ENCODE measurements at places on chromosomes 1 and 21.

GRCh38 chr1:47378147-47378546 lies 37.9 kb upstream of the FOXE3 start:
- DNase-seq: peak; percentile 59

GRCh38 chr1:27193194-27193593 lies 38.3 kb upstream of the SLC9A1 start:
- DNase-seq: no peak

DNA sequence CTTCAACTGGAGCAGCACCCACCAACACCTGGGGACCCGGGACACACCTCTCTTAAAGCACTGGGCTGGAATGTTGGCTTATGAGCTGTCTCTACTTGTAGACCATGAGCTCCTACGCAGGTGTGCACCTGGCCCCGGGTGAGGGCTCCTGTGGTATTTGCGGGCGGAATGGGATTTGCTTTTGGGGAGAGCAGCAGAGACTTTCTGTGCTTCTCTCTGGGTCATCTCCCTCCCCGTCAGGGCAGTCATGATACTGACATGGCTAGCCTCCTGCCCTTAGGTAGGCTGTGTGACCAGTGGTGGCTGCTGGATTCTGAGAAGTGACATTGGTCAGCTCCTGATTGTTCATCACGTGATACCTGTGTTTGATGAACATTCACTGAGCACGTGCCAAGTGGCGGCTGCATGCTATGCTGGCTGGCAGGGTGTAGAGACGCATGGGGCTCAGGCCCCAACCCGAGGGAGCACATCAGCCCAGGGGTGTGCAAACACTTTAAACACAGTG lies 9.0 kb upstream of the ZBTB21 start:
- no peak for DNase-seq

DNA sequence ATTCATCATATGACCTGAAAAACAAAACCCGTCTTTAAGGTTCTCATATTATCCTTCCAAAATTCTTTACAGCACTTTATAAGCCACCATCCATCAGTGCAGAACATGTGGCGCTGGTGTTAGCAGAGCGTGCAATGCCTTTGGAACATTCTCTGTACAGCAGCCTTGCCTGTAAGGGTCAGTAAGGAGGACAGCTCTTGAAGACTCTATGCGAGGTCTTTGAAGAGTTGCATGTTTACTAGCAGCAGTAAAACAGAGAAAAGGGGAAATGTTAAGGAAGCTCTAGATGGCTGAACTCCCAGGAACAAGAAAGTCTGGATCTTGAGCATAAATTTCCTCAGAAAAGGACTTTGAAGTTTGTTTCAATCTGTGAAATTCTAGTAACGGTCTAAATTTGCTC lies 365.6 kb downstream of the DUSP10 start:
- no peak for DNase-seq

DNA sequence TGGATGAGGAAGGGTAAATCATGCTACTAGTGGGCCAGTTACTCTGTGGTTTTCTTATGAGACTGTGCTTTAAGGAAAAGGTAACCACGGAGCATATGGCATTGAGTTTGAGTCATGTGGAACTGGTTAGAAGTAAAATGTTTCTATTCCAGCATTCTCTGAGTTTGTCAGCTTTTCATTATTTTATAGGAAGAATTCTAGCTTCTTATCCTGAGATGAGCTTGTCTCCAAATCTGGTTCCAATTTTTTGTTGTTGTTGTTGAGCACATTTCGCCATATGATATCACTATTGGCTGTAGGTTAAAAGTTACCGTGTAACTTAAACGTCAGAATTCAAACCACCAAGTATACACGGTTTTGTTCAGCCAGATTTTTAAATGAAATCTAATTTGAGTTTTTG lies 69.9 kb downstream of the ATF6 start:
- peak; percentile 7 for DNase-seq

DNA sequence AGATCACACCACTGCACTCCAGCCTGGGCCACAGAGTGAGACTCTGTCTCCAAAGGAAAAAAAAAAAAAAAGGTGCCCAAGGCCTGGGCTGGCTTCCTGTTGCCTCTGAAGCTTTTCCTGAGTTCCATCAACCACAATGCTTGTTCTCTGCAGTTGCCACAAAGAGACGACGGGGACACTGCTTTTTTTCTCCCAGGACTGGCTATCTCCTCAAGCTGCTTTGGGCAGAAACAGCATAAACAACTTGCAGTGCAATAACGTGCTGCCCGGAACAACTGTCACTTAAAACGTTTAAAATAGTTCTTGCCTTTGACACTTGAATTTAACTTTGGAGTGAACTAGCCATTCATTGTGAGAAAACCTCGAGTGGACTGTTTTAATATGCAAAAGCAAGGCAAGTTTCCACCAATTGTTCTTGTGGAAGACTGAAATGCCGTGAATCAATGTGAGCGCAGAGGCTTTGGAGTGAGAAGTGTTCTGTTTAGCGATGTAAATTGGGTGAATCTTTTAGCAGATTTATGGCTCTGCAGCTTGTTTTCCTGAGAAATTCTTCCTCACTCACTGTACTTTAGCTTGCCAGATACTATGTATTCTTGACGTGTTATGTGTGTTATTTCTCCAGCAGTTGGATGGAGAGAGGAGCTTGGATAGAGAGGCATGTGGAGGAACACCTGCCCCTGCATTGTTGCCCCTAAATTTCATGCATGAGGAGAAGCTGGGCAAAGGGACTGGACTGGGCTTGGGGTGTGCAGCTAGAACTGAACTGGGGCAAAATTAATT lies 188.1 kb upstream of the KIAA0040 start:
- DNase-seq: peak; percentile 6

- DNase-seq: peak; percentile 19
Observed at GRCh38 chr21:17848228-17848627, 29.1 kb upstream of the C21orf91 start.

DNA sequence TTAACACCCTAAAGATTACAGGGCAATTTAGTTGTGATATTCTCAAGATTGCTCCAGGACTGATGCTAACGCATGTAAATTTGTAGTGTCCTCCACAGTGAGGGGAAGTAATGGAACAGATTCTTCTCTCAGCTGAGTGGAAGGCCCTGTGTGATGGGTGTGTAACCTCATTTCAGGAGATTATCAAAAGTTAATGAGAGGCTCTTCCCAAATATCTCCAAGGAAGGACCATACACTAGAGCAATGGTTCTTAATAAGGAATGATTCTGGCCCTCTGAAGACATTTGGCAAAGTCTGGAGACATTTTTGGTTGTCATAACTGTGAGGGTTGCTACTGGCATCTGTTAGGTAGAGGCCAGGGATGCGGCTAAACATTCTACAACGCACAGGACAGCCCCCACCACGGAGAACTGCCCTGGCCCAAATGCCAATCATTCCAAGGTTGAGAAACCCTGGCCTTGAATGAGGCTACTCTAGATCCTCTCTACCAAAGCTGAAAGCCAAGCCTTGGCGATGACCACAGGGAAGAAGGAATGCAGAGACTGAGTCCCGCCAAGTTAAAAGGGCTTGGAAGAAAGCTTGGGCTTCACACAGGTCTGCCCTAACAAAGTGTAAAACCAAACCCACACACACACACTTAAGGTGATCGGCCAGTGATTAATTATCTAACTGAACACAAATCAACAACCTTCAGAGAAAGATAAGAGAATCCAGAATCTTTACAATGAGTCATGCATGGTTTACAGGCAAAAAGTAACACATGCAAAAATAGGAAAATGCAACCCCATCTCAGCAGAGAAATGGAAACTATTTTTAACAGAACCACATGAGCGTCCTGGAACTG lies 135.8 kb downstream of the SYF2 start:
- DNase-seq: no peak

GRCh38 chr1:160781186-160781766 lies 14.7 kb upstream of the LY9 start:
- DNase-seq: peak; percentile 49

DNA sequence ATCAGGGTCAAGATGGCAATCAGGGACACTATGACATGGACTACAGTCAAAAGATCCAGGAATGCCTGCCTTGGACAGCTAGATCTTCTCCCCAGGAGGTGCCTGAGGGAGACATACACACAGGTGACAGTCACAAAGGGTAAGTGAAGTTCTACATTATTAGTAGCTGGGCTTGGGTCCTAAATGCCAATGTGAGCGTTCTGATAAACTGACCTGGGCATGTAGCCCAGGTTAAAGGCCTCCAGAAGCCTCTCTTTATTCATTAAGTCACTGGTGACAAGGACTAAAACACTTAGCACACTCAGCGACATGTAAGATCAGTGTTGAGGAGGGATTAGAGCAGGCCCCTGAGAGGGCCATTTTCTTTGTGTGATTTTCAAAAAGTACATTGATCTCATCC lies 48.9 kb upstream of the HSD17B7 start:
- DNase-seq: no peak

- no peak for DNase-seq
Observed at GRCh38 chr1:211497489-211498045, 5.6 kb upstream of the RD3 start.

DNA sequence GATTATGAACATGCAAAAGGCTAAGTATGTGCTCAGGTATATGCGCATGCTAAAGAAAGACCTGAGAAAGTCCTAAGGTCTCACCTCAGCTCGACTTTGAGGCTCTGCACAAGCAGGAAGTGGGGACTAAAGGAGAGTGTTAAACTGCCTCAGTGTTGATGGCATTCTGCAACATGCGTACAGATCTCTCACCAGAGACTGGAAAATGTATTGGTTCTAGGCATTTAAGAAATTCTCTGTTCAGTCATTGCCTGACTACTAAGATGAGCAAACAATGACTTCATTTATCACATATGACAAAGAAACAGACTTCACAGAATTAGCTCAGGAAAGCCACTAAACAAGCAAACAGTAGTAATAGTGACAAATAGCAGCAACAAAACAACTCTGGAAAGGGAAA lies 90.8 kb downstream of the USH2A start:
- DNase-seq: no peak

GRCh38 chr21:36642777-36643176 lies 56.1 kb upstream of the SIM2 start:
- no peak for DNase-seq

DNA sequence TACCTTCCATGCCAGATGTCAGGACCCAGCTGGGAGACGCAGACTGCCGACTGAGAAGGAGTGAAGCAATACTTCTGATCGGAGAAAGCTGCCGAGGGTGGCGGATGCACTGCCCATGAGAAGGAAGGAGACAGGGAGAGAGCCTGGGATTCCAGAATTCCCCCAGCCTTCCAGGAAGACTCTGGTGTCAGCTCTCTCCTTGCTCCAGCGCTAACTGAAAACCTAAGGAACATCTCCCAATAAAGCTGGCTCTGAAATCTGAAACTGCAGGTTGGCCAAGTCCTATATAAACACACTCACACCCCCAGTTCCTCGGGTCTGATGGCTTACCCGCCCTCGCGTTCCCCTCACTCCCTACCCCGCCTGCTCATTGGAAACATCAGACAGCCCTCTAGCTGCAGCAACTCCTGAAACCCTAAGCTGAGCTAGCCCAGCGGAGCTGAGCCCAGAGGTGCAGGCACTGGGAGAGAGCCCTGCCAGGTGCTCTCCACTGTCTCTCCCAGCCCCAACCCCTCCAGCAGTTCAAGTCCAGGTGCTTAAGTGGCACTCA lies 52.3 kb downstream of the PLEKHA6 start:
- no peak for DNase-seq

GRCh38 chr1:2137257-2138121 lies 57.1 kb downstream of the FAAP20 start:
- DNase-seq: no peak

DNA sequence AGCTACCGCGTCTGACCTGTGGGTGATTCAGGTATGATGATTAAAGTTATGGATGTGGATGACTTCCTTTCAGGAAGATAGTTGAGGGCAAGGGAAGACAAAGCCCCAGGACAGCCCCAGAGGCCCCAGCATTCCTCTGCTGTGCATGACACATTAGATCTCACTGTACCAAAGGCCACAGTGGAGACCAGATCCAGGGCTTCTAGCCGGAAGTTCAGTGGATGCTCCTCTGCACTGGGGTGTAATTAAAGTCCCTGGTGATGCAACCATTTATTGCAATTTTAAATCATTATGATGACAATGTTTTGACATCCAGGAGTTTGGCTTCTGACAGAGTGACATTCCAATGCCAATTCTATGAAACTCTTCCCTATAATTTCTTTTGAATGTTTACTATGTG lies 5.0 kb downstream of the C4BPA start:
- no peak for DNase-seq

DNA sequence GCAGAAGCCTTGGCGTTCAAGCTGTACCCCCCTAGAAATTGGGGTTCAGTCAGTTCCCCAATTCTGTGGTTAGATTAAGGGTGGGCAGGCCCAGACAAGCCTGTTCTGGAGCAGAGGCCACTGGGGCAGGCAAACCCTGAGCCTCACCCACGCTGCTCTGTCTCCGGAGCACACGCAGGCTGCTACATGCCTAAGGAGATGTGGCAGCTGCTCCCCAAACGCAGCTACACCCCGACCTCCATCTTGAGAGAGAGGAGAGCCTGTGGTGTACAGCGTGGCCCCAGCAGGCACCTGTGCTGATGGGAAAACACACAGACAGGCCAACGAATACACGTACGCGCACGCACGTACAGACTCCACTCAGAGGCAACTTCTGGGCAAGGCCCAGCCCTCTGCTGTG lies 33.9 kb upstream of the GRHL3 start:
- no peak for DNase-seq

DNA sequence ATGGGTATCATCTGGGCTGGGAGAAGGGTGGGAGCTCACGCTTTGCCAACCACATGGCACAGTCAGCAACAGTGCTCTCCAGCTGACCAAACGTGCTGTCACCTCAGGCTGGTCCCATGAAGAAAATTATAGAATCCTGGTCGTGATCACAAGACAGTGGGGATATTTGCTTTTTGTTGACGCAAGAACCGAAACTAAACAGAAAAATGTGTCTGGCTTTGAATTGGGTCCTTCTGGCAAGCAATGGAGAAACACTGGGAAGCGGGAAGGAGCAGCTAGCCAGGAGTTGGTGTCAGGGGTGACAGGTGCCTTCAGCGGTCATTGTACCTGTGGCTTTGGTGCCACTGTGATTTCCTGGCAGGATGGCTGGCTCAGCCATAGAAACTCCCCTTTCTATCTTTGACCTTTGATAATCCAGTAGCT lies 304.8 kb downstream of the PAPPA2 start:
- no peak for DNase-seq

- no peak for DNase-seq
Observed at GRCh38 chr1:1058088-1058905, 15.8 kb downstream of the RNF223 start.

DNA sequence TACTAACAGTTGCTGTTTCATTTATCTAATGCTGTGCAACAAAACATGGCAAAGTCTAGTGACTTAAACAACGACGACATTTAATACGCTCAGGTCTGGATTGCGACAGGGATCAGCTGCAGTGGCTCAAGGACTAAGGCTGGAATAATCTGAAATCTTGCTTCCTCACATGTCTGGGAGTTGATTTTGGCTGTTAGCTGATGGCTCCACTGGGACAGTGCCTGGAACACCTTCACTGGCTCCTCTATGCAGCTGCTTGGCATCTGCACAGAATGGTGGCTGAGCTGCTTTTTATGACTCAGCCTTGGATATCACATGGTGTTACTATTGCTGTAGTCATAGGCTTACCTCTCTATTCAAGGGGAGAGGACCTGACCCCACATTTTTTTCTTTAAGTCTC lies 24.0 kb upstream of the BTG3 start:
- DNase-seq: no peak

GRCh38 chr1:244301595-244302130 lies 150.0 kb downstream of the ADSS2 start:
- no peak for DNase-seq

Data from hematopoietic multipotent progenitor cell treated with erythropoietin and hydrocortisone succinate and interleukin-3 and kit ligand, for 4 days (in vitro differentiated cells).